RKO (cell line): ENCODE measurements at places on chromosomes 11 and 22.

DNA sequence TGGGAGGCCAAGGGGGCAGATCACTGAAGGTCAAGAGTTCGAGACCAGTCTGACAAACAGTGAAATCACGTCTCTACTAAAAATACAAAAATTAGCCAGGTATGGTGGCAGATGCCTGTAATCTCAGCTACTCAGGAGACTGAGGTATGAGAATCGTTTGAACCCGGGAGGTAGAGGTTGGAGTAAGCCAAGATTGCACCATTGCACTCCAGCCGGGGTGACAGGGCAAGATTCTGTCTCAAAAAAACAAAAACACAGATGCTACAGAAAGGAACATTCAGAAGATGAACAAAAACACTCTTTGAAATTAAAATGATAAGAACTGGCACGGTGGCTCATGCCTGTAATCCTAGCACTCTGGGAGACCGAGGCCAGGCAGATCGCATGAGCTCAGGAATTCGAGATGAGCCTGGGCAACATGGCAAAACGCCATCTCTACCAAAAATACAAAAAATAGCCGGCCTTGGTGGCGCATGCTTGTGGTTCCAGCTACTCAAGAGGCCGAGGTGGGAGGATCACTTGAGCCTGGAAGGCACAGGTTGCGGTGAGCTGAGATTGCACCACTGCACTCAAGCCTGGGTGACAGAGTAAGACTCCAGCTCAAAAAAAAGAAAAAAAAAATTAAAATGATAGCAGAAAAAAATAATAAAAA lies 8.5 kb downstream of the RAB6A start:
- DNase-seq: no peak

- no peak for DNase-seq
Measured at GRCh38 chr11:21343204-21343603, 673.8 kb downstream of the NELL1 start.

GRCh38 chr11:110992481-110992880 lies 253.0 kb upstream of the POU2AF2 start:
- no peak for DNase-seq

DNA sequence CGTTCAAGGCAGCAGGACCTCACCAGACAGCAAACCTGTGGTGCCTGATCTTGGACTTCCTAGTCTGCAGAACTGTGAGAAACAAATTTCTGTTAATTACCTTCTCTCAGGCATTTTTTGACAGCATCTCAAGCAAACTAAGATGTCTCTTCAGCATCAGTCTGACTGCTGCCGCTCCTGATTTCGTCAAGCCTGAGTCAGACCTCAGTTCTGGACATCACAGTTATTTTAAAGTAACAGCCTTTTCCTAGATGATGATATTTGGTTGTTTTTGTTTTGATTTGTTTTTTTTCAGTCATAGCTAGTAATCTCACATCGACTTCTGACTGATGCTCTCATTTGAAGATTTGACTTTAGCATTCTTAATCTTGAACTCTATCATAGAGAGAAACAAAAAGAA lies 71.9 kb downstream of the BLID start:
- DNase-seq: no peak

DNA sequence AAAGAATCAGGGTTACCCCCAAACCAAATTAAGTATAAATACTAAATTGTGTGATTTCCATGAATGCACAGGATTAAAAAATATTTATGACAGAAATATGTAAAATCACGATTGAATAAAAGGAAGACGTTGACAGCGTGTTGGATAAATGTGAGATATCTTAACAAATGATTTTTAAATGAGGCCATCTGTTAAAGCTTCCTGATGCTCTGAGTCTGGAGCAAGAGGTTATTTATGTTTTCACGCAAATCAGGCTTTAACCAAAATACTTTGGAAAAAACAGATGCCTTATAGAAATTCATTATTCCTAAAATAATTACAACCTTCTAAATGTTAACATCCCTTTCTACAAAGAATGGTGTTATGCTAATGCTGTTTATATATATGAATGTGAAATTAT lies 123.3 kb downstream of the PAX6 start:
- DNase-seq: no peak

DNA sequence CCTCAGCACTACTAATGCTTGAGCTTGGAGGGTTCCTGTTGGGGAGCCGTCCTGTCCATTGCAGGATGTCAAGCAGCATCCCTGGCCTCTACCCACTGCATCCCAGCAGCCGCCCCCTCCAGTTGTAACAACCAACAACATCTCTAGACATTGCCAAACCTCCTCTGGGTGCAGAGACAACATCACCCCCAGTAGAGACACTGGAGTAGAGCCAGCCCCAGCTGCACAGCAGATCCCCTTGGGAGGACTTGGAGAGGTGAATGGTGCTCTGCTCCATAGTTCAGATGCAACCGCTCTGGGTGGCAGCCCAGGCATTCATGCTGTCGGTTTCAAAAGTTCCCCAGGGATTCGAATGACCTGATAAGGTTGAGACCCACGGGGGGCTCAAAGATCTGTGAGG lies 259.0 kb downstream of the MN1 start:
- no peak for DNase-seq

GRCh38 chr22:36285017-36285416 lies 32.1 kb downstream of the APOL1 start:
- no peak for DNase-seq

GRCh38 chr11:17148536-17148935 lies 59.2 kb downstream of the PIK3C2A start:
- no peak for DNase-seq

DNA sequence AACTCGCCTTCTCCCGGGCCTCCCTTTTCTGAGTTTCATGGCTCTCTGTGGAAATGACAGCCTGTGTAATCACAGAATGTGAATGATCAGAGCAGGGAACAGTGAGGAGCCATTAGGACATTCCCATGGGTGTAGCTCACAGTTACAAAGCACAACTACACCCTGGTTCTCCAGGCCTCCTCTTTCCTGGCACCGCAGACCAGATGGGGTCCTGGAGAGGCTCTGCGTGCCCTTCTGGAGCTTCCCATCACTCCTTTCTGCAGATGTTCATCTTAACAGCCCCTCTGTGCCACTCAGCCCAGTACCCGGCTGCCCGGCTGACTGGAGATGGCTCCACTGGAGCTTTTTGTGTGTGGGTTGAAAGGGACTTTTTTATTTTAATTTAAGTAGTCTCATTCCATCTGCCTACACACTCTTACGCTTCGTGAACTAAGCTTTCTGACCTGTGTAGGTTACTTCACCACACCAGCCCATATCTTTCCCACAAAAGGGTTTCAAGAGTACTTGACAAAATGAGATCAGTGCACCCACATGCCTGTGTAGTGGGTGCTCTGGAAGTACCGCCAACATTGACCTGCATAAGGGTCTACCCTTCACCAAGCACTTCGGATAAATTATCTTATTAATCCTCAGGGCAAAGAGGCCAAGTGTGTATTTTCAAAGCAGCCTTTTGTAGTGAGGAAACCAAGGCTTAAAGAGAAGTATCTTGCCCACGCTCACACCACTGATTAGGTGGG lies 29.8 kb downstream of the SREBF2 start:
- no peak for DNase-seq

GRCh38 chr11:57645689-57646085 lies 4.0 kb downstream of the YPEL4 start:
- DNase-seq: no peak

DNA sequence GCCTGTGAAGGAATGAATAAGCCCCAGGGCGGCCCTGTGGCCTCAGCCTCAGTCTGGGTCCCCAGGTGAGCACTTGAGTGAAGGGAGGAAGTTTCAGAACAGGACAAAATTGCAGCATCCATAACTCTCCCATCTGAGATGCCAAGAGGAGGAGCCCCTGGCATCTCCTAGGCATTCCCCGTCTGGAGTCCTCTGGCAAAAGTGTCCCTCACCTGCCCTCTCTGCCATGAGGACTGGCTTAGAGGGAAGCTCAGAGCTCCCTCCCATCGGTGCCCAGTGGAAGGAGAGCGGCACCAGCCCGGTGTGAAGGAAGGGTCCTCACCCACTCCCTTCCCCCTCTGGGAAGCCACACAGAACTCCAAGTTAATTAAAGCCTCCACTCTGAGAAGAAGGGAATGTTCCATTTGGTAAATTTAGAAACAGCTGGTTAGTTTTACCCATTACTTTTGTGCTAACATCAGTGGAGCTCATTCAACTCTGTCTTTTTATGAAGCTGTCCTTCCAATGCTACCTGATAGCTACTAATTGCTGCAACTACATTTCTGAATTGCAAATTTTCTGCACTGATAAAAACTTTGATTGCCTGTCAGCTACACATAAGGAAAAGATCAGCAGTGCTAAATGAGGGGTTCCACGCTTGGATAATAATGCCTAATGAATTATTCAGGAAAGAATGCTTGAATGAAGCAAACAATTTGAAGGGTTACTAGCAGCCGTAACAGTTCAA lies 123.3 kb upstream of the RCN1 start:
- no peak for DNase-seq

DNA sequence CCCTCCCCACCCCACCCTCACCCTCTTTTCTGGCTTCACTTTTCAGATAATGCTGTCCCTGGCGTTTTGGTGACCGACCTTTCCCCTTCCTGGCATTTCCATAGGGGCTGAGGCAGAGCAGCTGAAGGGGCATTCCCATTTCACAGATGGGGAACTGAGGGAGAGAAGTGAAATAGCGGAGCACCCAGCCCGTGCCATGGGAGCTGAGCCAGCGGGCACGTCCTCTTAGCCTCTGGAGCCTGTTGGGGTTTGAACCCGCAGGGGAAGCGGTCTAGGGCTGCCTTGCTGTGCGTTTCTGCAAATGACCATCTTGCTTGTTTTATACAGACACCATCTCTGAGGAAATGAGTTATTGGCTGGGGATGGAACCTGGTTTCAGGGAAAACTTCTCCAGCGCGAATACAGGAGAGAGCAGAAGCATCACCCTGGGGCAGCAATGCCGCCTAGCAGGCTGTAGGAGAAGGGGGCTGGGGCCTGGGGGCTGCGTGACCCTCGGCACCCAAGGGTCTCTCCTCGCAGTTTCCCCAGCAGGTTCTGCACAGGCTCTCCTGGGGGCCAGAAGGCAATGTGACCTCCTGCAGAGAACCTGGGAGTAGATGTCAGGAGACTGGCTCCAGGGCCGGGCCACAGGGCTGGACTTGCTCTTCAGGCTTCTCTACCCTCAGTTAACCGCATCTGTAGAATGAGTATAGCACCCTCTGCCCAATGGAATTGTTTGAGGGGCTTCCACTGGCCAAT lies 1.5 kb downstream of the PTPRJ start:
- DNase-seq: no peak

- no peak for DNase-seq
Measured at GRCh38 chr22:49150801-49151221, 676.9 kb downstream of the BRD1 start.

DNA sequence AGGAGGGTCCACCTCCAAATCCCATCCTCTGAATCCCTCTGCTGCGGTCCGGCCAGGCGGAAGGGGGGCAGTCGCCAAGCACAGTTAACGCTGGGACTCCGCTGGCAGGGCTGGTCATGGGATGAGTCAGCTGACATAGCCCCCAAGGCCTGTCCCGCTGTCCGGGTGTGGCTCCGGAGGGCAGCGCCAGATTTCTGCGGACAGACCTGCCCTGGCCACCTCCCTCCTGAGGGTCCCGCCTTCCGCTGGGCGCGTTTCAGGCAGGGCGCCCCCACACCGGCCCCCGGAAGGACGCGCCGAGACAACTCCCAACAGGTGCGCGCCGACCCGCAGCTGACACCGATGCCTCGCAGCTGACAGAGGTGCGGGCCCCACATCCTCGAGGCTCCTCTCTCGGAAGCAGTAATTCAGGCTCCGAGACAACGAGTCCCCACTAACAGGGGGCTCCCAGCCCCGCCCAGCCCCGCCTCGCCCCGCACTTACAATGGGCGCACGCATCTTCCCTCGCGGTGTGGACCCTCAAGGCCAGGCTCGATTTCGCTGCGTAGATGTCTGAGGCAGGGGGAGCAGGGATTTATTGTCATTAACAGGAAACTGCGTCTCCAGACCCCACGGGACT lies 607 bp downstream of the PLAAT3 start:
- DNase-seq: peak; percentile 79

DNA sequence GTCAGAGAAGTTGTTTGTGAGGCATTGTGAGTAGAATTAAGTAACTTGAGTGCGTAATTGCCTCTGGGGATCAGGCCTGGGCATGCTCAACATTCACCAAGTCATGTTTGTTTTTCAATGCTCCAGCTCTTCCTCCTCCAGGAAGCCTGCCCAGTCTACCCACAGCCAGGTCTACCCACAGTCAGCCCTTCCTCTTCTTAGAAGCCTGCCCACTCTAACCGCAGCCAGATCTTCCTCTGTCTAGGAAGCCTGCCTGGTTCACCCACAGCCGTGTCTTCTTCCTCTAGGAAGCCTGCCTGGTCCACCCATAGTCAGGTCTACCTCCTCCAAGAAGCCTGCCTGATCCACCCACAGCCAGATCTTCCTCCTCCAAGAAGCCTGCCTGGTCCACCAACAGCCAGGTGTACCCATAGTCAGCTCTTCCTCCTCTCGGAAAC lies 25.0 kb downstream of the LRP5 start:
- DNase-seq: no peak

DNA sequence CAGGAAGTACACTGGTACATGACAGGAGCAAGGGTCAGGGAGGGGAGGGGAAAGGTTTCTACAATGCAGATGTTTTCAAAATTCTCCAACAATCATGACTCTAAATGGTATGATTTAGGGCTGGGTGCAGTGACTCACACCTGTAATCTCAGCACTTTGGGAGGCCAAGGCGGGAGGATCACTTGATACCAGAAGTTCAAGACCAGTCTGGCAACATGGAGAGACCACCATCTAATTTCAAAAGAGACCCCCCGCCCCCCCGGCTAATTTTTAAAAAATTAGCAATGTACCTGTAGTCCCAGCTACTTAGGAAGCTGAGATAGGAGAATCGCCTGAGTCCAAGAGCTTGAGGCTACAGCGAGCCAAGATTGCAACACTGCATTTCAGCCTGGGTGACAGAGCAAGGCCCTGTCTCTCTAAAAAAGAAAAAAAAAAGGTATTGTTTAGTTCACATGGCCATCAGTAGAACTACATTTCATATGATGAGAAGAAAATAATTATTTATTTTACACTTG lies 15.9 kb upstream of the OLFML1 start:
- no peak for DNase-seq

- no peak for DNase-seq
Measured at GRCh38 chr11:119573858-119574257, 150.9 kb upstream of the THY1 start.

DNA sequence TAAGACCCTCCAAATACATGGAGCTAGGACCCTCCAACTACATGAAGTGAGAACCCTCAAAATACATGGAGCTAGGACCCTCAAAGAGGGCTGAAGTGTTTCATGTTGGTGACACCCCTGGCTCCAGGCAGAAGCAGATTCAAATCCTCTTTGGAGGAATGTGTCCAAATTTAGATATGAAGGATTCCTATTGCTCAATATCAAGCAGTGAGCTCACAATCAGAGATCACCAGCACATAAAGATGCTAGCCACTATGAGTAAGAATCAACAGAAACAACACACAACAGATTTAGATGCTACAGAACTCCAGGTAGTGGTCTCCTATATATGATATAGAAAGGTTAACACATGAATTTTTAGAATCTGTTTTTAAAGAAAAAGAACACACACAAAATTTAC lies 11.2 kb upstream of the RAB3IL1 start:
- no peak for DNase-seq

GRCh38 chr11:120590472-120590871 lies 78.9 kb downstream of the GRIK4 start:
- DNase-seq: peak; percentile 4
